ENCODE measurements at places on chromosomes 5 and 9. TPM values are rescaled to one million over a fixed set of nuclear protein-coding genes. Genes with fewer than 3 reads are reported as not detected.
A peak's percentile ranks its signal among the peaks of the same experiment; 100 is the strongest.

Gene AGXT2
- not detected for total RNA-seq

DNA sequence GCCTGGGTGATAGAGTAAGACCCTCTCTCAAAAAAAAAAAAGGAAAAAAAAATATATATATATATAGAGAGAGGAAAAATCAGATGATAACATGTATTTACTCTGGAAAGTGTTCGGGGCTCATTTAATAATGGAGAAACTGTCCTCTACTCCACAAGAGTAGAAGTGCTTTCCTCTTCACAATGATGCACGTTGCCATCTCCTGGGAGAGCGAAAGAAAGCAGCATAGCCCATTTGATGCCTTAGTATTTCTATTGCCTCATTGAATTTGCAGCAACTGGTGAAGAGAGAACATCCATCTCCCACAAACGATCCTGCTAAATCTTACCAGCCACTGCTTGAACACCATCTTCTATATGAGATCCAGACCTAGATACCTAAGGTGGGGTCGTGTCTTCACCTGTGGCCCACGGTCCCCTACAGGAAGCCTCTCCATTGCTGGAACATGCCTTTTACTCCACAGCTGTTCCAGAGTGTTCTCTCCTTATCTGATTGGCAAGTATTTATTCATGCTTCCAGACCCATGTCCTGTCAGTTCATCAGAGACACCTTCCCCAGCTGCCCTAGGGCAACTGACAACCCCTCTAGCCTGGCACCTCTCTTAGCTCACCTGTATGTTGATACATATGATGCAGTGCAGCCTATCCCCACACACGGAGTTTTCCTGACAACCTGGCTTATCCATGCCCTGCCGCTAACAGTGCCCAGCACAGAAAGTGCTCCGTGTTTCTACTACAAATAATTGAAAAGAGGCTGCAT lies 115.3 kb downstream of the MARCHF11 start:
- no peak for DNase-seq

DNA sequence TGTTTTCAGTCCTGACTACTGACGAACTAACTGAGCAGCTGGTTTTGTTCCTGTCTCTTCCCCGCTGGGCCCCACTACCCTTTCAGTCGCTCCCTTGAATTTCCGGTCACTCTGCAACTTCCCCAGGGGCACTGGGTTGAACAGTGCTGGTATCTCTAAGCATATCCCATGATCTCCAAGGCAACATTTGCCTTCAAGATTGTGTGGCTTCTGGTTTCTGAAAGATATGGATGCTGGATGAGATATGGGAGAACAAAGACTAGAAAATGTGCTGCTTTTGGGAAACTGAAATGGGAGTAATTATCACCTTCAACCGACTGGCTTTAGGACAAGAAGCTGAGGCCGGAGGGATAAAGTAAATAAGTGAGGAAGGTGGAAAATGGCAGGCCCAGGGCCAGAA lies 258.2 kb upstream of the PIK3R1 start:
- DNase-seq, result no peak

DNA sequence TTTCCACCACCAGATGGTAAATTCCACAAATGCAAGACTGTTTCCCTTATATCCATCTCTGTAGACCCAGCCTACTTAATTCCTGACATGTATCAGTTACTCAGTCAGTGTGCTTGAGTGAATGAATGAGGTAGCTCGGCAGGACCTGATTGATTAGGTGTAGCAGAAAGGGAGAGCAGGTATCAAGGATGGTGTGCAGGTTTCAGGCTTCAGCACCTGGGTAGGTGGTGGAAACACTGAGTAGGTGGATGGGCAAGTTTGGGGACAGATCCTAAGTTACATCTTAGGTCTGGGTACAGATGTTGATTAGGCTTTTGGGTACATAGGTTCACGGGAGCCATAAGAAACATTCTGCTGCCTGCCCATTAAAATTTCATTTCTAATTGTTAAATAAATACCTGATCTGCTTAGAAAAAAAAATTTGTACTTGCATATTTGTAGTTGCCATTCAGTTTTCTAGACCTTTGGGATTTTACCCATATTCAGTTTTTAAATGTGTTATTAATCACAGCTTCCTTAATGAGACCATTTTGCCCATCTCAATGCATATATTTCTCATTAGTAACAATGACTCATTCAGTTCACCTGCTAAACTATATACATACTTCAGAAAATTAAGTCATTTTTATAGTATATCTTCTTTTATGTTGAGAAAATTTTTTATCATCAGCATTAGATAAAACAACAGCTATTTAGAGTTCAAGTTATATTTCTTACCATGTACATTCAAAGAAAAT lies 111.8 kb downstream of the INIP start:
- DNase-seq, result no peak

Gene COMMD10
- 37.4 TPM for total RNA-seq

Gene PCDHB16
- 2.3 TPM for total RNA-seq

Gene PHF24
- 0.18 TPM for total RNA-seq

Gene PDE8B
- 5.6 TPM for total RNA-seq

Gene ELAVL2
- total RNA-seq, result 0.14 TPM

DNA sequence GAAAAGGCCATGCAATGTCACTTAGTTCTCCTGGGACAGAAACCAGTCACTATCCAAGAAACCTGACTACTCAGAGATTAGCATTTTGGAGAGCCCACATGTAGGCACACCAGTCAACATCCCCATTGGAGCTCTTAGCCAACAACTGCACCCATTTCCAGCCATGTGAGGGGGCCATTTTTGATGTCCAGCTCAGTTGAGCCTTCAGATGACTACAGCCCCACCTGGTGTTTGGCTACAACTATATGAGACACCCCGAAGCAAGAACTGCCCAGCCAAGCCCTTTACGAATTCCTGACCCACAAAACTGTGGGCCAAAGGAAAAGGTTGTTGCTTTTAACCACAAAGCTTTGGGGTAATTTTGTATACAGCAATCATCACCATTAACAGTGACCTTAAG lies 300.1 kb downstream of the ASTN2 start:
- DNase-seq, result no peak

Gene COL23A1
- total RNA-seq, result 15.8 TPM

DNA sequence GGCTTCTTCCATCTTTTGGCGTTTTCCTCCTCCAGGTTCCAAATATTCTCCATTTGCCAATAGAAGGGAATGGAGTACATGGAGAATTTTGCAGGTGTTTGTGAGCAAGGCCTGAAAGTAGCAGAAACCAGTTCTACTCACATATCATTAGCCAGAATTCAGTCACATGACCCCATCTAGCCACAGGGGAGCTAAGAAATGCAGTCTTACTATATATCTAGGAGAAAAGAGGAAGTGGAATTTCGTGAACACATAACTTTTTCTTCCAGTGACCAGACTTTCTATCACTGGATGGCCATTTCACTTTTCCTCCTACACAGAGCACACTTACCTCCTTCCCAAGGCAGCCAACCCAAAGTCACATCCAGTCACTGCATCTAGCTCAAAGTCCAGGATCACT lies 55.1 kb downstream of the LOX start:
- DNase-seq, result no peak

- DNase-seq, result no peak
Observed at GRCh38 chr9:116008278-116008677, 145.3 kb upstream of the PAPPA start.

GRCh38 chr9:133845440-133845839 lies 107.3 kb upstream of the SARDH start:
- peak; percentile 89 for DNase-seq

DNA sequence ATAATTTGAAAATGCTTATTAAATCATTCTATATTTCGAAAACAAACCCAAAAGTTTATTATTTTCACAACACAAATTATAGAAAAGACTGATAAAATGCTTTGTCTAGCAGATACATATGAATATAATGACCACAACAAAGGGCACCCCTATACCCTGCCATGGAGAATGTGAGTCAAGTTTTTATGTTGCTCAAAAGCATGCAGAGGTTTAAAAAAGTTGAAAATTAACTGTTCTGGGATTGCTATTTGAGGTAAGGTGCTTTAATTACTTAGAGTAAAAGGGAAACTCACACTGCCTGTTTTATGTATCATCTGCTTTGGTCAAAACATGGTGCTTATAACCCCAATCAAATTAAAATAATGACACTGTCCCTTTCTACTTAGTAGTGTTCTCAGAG lies 41.0 kb downstream of the MLANA start:
- no peak for DNase-seq

DNA sequence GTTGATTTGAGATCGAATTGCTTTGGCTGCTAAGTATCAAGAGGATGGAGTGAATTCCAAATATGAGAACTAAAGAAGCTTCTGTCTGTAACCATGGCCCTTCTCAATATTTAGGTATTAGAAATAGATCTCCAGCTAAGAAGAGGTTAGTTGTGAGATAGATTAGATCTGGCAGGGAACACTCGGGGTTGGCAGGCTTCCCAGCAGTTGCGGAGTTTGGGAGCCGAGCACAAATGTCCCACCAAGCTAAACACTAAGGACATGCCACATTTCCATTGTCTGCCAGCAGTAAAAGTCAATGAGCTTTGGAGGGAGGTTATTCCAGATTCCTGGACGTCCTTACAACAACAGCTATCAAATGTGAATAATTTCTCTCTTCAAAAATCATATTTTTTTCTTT lies 85.8 kb downstream of the TAF11L14 start:
- no peak for DNase-seq

DNA sequence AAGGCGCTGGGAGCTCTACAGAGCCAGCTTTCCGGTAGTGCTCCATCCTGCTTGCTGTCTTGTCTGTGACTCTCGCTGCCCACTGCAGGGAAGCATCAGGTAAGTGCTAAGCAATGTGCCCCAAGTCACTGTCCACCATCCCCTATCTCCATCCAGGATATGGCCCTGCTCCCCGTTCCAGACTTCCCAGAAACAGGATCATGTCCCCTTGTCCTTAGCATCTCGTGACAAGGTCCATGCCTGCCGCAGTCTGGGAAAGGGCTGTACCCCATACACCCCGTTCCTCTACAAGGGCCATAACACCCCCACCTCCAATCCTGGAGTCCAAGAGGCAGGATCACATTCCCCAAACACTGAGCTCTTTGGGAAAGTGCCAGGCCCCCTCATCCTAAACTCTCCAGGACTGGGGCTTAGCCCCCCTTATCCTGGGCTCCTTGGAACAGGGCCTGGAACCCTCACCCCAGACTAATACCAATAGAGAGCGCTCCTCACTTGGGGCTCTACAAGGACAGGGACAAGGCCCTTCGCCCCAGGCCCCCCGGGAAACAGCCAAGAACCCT lies 566 bp downstream of the RPP25L start:
- DNase-seq, result no peak

GRCh38 chr5:146624179-146624578 lies 108.2 kb upstream of the GPR151 start:
- DNase-seq, result no peak

DNA sequence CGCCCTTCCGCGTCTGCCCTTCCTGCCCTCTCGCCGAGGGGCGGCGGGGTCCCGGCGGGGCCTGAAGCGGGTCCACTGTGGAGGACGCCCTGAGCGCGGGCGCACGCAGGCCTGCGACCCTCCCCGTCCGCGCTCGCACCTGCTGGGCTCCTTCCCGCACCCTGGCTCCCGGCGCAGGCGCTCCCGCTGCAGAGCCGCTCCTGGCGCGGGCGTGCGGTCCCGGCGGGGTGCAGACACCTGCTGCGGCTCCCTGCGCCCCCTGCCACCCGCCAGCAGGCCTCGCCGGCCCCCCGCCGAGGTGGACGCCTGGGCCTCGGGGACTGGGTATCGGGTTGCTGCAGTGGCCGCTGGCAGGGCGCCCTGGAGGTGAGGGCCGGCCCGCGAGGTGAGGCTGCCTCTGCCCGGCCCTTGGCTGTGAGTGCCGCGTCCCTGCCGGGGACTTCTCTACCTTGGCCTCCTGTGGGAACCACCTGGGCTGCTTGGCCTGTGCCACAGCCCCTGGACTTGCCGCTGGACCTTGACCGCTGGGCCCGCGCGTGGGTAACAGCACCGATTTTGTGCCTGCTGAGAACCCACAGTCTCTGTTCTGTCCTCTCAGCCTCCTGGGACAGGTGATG lies 627 bp downstream of the ARRDC1 start:
- no peak for DNase-seq

GRCh38 chr9:135103931-135104639 lies 16.6 kb downstream of the OLFM1 start:
- no peak for DNase-seq

DNA sequence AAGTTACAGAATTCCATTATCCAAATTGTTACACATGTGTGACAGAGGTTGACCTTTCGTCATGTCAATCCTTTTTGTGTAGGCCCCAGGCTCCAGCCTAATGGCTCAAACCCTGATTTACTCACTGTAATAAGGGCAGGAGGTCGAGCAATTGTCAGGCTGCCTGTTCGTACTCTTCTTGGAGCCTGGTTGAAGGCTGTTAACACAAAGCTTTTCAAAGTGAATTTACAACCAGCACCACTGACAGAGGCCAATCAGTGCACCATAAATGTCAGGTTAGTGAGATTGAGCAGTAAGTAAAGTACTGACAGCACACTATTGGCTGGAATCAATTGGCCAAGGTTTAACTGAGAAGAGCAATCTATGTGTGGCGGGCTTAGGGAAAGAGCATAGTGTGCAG lies 16.8 kb downstream of the PRDM6 start:
- DNase-seq, result no peak

Gene PCDHA9
- total RNA-seq, result 0.06 TPM

- DNase-seq, result no peak
Observed at GRCh38 chr5:172288465-172288864, 4.9 kb upstream of the UBTD2 start.

DNA sequence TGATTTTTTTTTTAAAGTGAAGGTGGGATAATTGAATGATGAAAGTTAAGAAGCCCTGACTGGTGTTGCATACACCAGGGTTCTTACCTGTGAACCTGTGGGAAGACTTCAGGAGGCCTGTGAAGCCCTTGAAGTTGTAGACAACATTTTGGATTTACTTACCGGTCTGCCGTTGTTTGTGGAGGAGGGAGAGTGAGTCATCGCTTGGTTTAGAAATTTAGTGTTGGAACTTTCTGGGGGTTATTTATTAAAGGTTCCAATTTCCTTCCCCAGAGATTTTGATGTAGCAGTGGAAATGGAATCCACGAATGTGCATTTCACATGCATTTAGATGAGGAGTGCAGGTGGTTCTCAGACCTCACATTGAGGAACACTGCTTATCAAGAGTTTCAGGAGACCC lies 49.6 kb downstream of the ARHGAP26 start:
- DNase-seq, result no peak

DNA sequence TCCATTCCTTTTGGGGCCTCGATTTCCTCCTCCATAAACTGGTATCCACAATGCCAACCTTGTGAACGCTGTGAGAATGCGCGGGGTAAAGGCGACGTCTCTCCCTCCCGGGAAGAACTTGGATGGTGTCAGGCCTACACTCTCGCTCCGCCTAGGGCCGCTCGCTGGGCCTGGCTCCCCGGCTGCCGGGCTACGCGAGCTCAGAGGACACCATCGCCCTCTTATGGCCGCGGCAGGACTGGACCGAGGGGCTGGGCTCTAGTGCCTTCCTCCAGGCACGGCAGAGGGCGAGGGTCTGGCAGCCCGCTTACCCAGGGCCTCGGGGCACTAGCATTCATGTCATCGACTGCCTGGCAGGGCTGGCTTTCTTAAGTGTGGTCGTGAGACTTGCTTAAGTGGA lies 1.3 kb upstream of the EXOSC2 start:
- DNase-seq, result peak; percentile 44

- DNase-seq, result no peak
Observed at GRCh38 chr9:4590430-4591122, 71.5 kb upstream of the PLPP6 start.

Gene SLC26A2
- total RNA-seq, result 3.8 TPM

Gene ORM2
- not detected for total RNA-seq

Gene SPINK13
- total RNA-seq, result not detected
